Brain microvascular endothelial cell (primary cell): ENCODE measurements at places on chromosomes 7 and 10.

DNA sequence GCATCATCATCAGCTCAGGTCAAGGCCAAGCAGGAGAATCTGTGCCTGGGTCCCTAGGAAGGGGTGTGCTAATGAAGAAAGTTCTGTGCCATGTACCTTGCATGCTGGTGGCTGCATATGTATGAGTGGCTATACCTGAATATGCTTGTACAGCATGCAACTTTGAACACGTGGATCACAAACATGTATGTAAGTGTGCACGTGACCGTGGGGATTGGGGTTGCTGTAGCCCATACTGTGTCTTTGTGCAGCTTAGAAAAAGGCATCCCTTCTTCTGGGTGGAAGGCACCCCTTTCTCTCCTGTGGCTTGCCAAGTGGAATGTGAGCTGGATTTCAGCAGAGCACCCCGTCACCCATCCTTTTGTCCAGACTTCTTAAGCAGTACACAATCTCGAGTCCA, 13.8 kb downstream of the EMX2 start:
- DNase-seq, result no peak

DNA sequence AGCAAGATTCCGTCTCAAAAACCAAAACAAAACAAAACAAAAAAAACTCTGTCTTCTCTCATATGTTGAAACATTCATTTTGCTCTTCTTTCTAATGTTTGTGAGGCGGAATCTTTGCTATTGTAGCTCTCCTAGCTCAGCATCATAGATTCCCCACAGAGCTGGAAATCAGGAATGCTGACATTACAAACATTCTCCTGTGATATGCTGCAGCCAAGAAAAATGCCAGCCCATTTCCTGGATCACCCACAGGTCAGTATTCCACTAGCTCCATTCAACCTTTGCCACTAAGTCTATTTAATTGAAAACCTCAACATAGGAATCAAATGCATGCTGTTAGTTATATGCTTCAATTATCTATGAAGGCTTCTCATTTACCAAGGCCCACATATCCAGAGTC, 186.3 kb downstream of the IPMK start:
- no peak for DNase-seq

GRCh38 chr10:100872034-100872791, 40.5 kb upstream of the SLF2 start:
- DNase-seq, result peak; percentile 45

GRCh38 chr10:132691711-132692153, 94.2 kb downstream of the NKX6-2 start:
- DNase-seq, result no peak

DNA sequence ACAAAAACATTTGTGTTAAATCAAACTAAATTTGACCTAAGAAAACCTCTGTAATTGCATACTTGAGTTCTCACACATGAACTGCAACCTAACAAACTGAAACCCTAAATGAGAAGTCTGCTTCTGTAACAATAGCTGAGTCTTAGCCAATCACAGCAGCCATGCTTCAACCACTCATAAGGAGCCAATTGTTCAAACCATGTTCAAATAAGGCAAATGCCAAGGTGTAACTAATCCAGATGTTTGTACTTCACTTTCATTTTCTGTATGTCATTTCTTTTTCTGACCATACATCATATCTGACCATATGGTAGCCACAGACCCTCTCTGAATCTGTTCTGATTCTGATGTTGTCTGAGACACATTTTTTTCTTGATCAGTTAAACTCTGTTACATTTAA, 47.5 kb upstream of the ANTXRL start:
- no peak for DNase-seq

- peak; percentile 52 for DNase-seq
These were observed 165.7 kb downstream of the NPSR1 start for GRCh38 chr7:34823650-34824258.

DNA sequence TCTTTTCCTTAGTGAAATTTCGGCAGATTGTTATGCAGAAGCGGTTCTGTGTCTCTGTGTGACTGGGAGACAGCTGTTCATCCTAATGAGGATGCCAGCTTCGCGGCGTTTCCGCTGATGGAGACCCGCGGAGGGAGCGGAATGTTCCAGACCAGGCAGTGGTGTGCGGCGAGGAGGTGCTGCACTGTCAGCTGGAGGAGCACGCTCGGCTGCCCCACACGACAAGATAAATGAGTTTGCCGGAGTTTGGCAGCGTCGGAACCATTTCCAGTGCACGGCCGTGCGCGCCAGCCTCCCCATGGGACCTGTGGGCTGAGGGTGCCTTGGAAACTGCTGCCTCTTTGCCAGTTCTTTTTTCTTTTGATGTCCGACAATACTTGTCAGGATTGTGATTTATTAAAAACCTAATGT, 64.6 kb downstream of the WDR37 start:
- no peak for DNase-seq

- no peak for DNase-seq
These were observed 329.4 kb downstream of the KCNMA1 start for GRCh38 chr10:77308084-77308732.

DNA sequence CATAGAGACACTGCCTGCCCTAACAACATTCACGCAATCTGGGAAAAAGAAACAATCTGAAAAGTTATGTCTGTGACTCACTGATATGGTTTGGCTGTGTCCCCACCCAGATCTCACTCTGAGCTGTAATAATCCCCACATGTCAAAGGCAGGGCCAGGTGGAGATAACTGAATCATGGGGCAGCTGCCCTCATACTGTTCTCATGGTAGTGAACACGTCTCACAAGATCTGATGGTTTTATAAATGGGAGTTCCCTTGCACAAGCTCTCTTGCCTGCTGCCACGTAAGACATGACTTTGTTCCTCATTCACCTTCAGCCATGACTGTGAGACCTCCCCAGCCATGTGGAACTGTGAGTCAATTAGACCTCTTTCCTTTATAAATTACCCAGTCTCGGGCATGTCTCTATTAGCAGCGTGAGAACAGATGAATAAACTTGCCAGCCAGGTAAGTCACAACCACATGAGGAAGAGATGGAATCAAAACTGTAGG, 341.5 kb upstream of the AOAH start:
- DNase-seq, result peak; percentile 70
